ENCODE measurements at places on chromosomes 5 and 9. TPM values are rescaled to one million over a fixed set of nuclear protein-coding genes. Genes with fewer than 3 reads are reported as not detected.

- no peaks in the 10 kb centered on the region for H3K4me1 ChIP-seq
- no peak for DNase-seq
- no peak overlapping the region for H3K4me3 ChIP-seq
- no peak overlapping the region for H3K27ac ChIP-seq
- no peaks in the 10 kb centered on the region for H3K36me3 ChIP-seq
Observed at GRCh38 chr5:120368923-120369715, 95.0 kb upstream of the PRR16 start.

DNA sequence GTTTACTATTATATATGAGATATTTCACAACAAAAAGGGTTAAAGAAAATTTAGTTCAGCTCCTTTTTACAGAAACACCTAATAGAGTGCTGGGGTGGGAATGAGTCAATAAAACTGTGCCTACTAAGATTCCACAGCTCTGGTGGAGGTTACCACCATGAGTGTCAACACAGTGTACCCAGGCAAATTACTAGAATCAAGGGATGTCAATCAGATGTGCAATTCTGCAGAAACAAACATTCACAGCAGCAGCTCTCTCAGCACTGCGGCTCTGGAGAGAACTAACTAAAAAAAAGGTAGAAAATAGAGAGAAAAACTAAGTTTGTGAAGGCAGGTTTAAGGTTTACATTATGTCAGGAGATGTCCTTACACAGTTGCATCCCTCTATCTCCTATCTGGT, 1313.0 kb downstream of the MAT2B start:
- no peak overlapping the region for H3K27ac ChIP-seq
- H3K36me3 ChIP-seq, result no peaks in the 10 kb centered on the region
- no peaks in the 10 kb centered on the region for H3K4me1 ChIP-seq
- DNase-seq, result no peak
- H3K27me3 ChIP-seq, result no peaks in the 10 kb centered on the region

DNA sequence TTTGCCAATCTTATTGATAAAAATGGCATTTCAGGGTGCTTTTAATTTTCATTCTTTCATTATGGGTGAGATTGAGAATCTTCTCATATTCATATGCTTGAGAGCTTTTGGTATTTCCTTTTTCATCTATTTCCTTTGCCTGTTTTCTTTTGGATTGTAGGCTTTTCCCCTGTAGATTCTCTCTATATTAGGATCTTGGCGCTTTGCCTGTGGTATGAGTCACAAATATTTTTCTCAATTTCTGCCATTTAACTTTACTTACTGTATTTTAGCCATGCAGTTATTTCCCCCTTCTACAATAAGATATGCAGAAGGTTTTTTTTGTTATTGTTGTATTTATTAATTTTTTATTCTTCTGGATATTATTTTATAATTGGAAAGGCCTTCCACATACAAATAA, 21.5 kb upstream of the KLF9 start:
- H3K4me1 ChIP-seq, result no peaks in the 10 kb centered on the region
- H3K27ac ChIP-seq, result no peak overlapping the region
- DNase-seq, result peak; percentile 87
- no peaks in the 10 kb centered on the region for H3K36me3 ChIP-seq
- no peaks in the 10 kb centered on the region for H3K27me3 ChIP-seq
- no peak overlapping the region for H3K4me3 ChIP-seq

- H3K27me3 ChIP-seq, result peaks cover 19% of the 10 kb centered on the region
- no peaks in the 10 kb centered on the region for H3K36me3 ChIP-seq
- H3K4me1 ChIP-seq, result peaks cover 7% of the 10 kb centered on the region
- no peak for DNase-seq
Observed at GRCh38 chr5:4295663-4296339, 700.2 kb downstream of the IRX1 start.

GRCh38 chr5:141508798-141509611, 20.1 kb downstream of the PCDHGC5 start:
- H3K4me1 ChIP-seq, result peaks cover 16% of the 10 kb centered on the region
- peak; percentile 96 for DNase-seq
- peak overlapping the region; percentile 61 for H3K27ac ChIP-seq
- no peaks in the 10 kb centered on the region for H3K36me3 ChIP-seq
- H3K4me3 ChIP-seq, result peak overlapping the region; percentile 8

Gene PPP2R2B
- polyA plus RNA-seq, result 32.9 TPM

- DNase-seq, result no peak
- peaks cover 15% of the 10 kb centered on the region for H3K36me3 ChIP-seq
- no peak overlapping the region for H3K27ac ChIP-seq
- no peaks in the 10 kb centered on the region for H3K4me1 ChIP-seq
- no peaks in the 10 kb centered on the region for H3K27me3 ChIP-seq
Observed at GRCh38 chr9:123027517-123027916, 6.0 kb upstream of the GPR21 start.

Gene FOXE1
- not detected for polyA plus RNA-seq

DNA sequence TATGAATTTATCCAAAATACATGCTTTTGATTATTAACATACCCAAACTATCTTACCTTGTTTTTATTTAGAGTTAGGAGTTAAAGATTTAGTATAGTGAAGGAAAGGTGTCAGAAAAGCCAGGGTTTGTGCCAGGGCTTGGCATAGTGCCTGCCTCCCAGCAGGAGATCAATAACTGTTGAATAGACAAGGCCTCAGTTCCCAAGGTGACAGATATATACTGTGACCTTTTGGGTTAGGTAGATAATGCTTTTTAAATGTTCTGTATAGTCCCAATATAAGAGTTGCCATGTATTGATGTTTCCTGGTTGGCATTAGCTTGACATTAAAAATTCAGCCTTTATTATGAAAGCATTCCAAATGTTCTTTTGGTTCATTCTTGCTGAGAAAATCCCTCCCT, 121.8 kb downstream of the MCTP1 start:
- no peaks in the 10 kb centered on the region for H3K27me3 ChIP-seq
- no peak overlapping the region for H3K4me3 ChIP-seq
- H3K36me3 ChIP-seq, result no peaks in the 10 kb centered on the region
- no peak overlapping the region for H3K27ac ChIP-seq

GRCh38 chr5:82595113-82595512, 317.0 kb upstream of the RPS23 start:
- no peaks in the 10 kb centered on the region for H3K27me3 ChIP-seq
- H3K36me3 ChIP-seq, result no peaks in the 10 kb centered on the region
- H3K4me1 ChIP-seq, result peaks cover 13% of the 10 kb centered on the region
- no peak overlapping the region for H3K4me3 ChIP-seq
- no peak overlapping the region for H3K27ac ChIP-seq

GRCh38 chr5:55304584-55304983, 2.9 kb downstream of the DHX29 start:
- H3K4me1 ChIP-seq, result peaks cover 13% of the 10 kb centered on the region
- H3K36me3 ChIP-seq, result peaks cover 3% of the 10 kb centered on the region
- no peaks in the 10 kb centered on the region for H3K27me3 ChIP-seq
- no peak overlapping the region for H3K27ac ChIP-seq
- no peak for DNase-seq

Gene LECT2
- not detected for polyA plus RNA-seq

GRCh38 chr5:72337159-72337558, 17.0 kb downstream of the PTCD2 start:
- H3K4me3 ChIP-seq, result no peak overlapping the region
- H3K27ac ChIP-seq, result no peak overlapping the region
- peaks cover 13% of the 10 kb centered on the region for H3K36me3 ChIP-seq

Gene ATP6V0E1
- polyA plus RNA-seq, result 301 TPM

Gene SLC36A2
- polyA plus RNA-seq, result not detected

Gene SLC6A19
- 0.32 TPM for polyA plus RNA-seq

DNA sequence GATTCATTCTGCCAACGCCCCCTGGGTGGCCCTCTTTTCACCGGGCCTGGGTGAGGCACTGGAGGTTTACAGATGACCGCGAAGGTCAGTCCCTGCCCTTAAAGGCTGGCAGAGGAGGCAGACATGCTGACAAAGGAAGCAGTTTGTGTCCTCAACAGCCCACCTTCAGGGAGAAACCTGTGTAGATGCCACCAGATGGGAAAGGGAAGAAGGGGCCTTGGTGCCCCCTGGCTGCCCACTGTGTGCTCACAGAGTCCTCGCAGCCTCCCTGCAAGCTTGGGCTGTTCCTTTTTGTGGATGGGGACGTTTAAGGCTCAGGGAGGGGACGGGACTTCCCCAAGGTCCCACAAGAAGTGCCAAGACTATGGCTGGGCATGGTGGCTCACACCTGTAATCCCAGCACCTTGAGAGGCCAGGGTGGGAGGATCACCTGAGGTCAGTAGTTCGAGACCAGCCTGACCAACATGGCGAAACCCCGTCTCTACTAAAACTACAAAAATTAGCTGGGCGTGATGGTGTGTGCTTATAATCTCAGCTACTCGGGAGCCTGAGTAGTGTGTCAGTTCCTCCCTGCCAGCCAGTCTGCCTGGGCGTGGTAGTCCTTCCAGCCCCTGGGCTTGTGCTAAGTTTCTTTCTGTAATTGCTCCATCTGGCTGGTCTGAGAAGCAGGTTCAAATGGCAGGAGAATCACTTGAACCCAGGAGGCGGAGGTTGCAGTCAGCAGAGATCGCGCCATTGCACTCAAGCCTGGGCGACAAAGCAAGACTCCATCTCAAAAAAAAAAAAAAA, 36.2 kb downstream of the NEK6 start:
- H3K27ac ChIP-seq, result no peak overlapping the region
- H3K4me1 ChIP-seq, result peaks cover 27% of the 10 kb centered on the region
- H3K27me3 ChIP-seq, result no peaks in the 10 kb centered on the region

DNA sequence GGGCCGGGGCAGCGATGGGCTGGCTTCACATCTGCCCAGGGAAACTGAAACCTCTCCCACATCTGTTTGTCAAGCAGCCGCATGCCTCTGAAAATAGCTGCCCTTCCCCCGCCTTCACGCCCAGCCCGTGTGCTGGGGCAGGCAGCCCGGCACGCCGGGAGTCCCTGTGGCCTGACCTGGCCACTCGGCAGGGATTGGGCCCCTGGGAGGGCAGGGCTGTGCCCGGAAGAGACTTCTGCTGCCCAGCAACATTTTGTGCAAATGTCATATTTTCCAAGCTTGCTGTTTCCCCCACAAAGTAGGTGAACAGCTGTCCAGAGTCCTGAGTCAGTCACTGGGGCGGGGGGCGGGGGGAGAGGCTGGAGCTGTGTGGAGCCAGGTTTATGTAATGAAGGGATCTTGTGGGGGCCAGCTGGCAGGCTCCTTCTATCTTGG, 8.2 kb downstream of the COL27A1 start:
- H3K4me3 ChIP-seq, result no peak overlapping the region
- no peaks in the 10 kb centered on the region for H3K36me3 ChIP-seq

DNA sequence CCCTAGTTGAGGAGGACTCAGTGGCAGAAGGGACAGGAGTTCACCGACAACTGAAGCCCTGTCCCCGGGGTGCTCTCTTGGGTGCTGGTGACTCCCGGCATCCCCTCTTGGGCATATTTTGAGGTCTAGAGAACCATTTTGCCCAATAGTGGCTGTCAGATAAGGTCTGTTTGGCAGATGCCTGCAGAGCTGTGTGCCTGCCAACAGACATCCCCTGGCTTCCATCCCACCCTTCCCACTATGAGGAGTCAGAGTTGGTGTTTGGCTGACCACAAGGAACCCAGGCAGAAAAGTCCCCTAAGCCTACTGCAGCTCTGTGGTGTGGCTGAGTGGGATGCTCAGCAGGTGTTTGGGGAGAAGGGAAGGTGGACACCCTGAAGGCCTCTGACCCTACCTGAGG, 207.0 kb downstream of the AUH start:
- H3K4me3 ChIP-seq, result no peak overlapping the region
- H3K27ac ChIP-seq, result no peak overlapping the region
- no peak for DNase-seq
- no peaks in the 10 kb centered on the region for H3K27me3 ChIP-seq

- no peak overlapping the region for H3K4me3 ChIP-seq
- H3K36me3 ChIP-seq, result no peaks in the 10 kb centered on the region
- DNase-seq, result no peak
- no peaks in the 10 kb centered on the region for H3K27me3 ChIP-seq
Observed at GRCh38 chr5:52895075-52895474, 94.1 kb upstream of the ITGA2 start.

- no peak overlapping the region for H3K27ac ChIP-seq
- peaks cover 7% of the 10 kb centered on the region for H3K4me1 ChIP-seq
- no peak overlapping the region for H3K4me3 ChIP-seq
- DNase-seq, result no peak
- H3K27me3 ChIP-seq, result no peaks in the 10 kb centered on the region
Observed at GRCh38 chr5:91146905-91147600, 236.1 kb downstream of the ARRDC3 start.

GRCh38 chr5:55544341-55544740, 9.6 kb upstream of the PLPP1 start:
- no peak overlapping the region for H3K4me3 ChIP-seq
- H3K27ac ChIP-seq, result no peak overlapping the region
- no peaks in the 10 kb centered on the region for H3K36me3 ChIP-seq
- peak; percentile 24 for DNase-seq
- H3K4me1 ChIP-seq, result no peaks in the 10 kb centered on the region

- DNase-seq, result no peak
- no peak overlapping the region for H3K4me3 ChIP-seq
- no peak overlapping the region for H3K27ac ChIP-seq
- H3K4me1 ChIP-seq, result no peaks in the 10 kb centered on the region
- H3K36me3 ChIP-seq, result no peaks in the 10 kb centered on the region
- H3K27me3 ChIP-seq, result no peaks in the 10 kb centered on the region
Observed at GRCh38 chr5:109560554-109560953, 129.2 kb upstream of the MAN2A1 start.

Gene IL33
- not detected for polyA plus RNA-seq

Gene ABLIM3
- polyA plus RNA-seq, result 2.4 TPM

GRCh38 chr5:35593338-35593737, 24.3 kb upstream of the SPEF2 start:
- no peak overlapping the region for H3K4me3 ChIP-seq
- H3K36me3 ChIP-seq, result no peaks in the 10 kb centered on the region
- H3K27ac ChIP-seq, result no peak overlapping the region
- DNase-seq, result no peak

DNA sequence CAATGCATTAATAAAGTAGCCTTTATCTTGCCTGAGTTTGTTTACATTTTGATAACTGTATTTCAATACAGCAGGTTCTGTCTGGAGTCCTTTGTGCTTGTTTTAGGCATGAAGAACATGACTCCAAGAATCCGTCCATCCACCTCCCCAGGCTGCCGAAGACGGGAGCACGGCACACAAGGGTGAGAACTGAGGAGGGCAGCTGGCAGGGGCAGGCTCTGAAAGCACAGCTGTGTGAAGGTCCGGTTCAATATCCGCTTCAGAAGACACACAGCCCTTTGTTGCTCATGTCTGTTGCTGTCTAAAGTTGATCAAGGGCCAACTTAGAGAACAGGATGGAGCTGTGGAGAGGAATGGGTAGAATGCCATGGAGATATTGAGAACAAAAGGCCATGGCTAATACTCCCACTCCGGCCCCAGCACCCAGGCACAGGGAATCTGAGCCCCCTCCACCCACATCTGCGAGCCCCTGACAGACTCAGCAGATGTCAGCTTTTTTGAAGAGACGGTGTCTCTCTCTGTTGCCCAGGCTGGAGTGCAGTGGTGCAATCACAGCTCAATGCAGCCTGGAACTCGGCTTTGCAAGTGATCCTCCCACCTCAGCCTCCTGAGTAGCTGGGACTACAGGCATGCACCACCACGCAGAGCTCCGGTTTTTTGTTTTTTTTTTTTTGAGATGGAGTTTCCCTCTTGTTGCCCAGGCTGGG, 58.5 kb upstream of the GNE start:
- H3K4me1 ChIP-seq, result peaks cover 6% of the 10 kb centered on the region
- DNase-seq, result peak; percentile 81
- H3K27me3 ChIP-seq, result no peaks in the 10 kb centered on the region
- H3K36me3 ChIP-seq, result no peaks in the 10 kb centered on the region
- H3K27ac ChIP-seq, result no peak overlapping the region
- H3K4me3 ChIP-seq, result no peak overlapping the region

All from cardiac muscle cell (in vitro differentiated cells and primary cell).